ENCODE measurements at places on chromosomes 6 and 20.

DNA sequence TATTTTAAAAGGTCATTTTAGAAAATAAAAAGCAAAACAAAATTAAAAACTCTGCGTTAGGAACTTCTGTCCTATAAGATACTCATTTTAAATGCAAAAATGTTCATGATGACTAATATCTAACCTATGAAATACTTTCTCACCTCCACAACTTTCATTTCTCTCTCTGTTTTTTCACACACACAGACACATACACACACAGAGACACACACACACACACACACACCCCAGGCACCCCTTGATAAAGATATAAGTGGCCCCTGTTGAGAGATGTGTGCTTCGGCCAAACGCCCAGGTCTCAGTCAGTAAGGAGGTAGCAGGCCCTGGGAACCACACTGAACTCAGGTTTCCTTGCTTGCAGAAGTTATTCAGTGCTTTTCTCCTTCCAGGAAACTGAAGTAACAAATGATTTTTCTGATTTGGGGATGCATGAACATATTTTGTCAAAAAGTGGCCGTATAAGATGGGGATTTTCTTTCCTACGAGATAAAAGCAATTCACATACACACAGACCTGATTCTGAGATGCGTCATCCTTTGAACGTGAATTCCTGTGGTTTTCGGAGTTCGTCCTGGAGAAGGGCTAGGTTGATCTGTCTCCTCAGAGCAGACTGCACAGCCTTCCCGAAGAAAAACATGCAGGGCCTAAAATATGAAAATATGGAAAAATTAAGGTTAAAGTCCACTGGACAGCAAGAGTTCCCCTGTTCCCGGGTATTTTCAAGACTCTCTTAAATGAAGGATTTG is 306.8 kb upstream of the FOXQ1 start:
- DNase-seq = no peak

DNA sequence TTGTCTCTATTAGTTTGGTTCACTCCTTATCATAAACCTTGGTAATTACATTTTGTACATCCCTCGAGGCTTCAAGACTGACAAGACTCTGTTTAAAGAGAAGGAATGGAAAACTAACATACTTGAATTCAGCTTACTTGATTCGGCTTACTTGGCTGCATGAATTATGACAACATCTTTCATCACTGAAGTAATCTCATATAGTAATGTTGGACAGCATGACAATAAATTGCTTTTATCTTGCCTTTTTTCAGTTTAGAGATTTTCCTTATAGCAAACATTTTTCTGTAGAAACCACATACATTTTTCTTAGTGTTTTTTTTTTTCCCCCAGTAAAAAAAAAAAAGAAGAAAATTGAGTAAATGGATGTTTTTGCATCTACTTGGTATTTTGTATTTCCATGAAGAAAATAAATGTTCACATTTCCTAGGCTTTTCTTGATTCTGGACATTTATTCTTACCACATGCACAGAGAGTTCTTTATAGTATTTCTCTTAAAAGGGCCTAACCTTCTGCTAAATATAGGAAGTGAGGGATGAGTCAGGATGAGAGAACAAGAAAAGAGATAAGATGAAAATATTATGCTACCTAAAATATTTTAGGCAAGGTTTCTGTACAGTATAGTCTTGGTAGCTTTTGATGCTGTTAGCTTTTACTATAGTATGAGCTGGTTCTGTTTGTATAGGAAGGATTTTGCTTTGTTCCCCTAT is 101.0 kb upstream of the HDGFL1 start:
- DNase-seq = no peak

DNA sequence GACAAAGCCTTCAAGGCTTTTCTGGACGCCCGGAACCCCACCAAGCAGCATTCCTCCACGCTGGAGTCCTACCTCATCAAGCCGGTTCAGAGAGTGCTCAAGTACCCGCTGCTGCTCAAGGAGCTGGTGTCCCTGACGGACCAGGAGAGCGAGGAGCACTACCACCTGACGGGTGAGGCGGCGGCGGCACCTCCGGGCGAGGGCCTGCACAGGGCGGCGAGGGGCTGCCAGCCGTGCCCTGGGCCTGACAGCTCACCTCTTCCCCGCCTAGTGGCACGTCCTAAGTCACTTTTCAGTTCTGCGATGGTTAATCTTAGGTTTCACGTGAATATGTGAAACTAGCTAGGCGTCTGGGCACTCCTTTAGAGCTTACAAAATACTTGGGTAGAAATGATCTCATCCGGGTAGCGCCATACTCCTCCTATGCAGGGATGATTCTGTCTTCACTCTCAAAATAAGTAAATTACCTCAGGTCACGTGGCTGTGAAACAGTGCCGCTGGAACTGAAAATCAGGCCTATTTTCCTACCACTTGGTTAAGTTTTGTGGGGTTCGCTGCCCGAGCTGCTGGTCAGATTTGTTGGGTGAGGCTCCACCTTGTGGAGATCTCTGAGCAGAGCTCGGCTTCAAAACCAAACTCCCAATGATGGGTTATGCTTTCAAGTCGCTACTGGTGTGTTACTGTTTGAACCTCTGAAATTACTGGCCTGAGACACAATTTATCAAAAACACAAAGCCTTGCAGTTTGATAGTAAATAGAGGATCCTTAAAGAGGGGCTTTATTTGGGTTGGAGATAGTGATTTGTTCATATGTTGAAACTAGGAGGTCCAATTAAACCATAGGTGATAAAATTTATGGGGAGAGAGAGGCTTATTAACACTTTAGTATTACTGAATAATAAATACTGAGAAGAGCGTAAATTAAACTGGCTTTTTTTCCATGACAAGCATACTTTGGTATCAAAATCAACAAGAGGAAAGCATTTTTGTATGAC is 15.5 kb upstream of the CLDN20 start:
- peak; percentile 72 for DNase-seq

DNA sequence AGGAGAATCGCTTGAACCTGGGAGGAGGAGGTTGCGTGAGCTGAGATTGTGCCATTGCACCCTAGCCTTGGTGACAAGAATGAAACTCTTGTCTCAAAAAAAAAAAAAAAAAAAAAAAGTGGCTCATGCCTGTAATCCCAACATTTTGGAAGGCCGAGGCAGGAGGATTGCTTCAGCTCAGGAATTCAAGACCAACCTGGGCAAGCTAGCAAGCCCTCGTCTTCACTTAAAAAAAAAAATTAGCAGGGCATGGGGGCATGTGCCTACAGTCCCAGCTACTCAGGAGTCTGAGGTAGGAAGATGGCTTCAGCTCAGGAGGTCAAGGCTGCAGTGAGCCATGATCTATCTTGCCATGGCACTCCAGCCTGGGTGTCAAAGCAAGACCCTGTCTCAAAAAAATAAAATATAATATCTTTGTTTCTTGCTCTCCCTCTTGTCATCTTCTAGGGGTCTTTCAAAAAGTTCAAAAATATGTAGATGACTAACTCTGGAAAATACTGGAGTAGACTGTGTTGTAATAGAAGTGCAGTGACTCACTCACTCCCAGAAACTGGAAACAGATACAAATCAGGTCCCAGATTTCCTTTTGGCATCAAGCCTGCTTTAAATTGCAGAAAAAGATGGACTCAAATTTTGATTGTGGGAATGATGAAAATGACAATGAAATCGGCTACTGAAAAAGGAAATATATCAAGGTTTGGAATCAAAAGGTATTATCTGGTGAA is 2.8 kb upstream of the GINM1 start:
- no peak for DNase-seq

DNA sequence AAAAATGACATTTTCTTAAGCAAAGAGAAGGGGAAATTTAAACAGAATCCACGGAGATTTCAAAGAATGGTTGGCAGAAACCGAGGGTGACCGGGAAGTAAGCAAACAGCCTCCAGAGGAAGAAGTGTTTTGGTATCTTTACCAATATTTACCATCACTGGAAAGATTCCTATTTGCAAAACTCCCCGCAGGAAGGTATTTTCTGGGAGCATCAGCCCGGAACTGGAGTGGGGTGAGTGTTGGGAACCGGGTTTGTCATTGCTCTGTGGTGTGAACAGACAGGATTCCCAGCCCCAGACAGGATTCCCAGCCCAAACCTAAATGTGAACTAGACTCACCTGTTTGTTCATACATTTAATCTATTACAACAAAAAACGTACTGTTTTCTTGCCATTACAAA is 19.2 kb upstream of the DACT2 start:
- DNase-seq = no peak

- no peak for DNase-seq
Measured at GRCh38 chr20:44011251-44011940, 96.7 kb downstream of the TOX2 start.

GRCh38 chr20:36255445-36255844 is 19.2 kb downstream of the AAR2 start:
- DNase-seq = no peak

DNA sequence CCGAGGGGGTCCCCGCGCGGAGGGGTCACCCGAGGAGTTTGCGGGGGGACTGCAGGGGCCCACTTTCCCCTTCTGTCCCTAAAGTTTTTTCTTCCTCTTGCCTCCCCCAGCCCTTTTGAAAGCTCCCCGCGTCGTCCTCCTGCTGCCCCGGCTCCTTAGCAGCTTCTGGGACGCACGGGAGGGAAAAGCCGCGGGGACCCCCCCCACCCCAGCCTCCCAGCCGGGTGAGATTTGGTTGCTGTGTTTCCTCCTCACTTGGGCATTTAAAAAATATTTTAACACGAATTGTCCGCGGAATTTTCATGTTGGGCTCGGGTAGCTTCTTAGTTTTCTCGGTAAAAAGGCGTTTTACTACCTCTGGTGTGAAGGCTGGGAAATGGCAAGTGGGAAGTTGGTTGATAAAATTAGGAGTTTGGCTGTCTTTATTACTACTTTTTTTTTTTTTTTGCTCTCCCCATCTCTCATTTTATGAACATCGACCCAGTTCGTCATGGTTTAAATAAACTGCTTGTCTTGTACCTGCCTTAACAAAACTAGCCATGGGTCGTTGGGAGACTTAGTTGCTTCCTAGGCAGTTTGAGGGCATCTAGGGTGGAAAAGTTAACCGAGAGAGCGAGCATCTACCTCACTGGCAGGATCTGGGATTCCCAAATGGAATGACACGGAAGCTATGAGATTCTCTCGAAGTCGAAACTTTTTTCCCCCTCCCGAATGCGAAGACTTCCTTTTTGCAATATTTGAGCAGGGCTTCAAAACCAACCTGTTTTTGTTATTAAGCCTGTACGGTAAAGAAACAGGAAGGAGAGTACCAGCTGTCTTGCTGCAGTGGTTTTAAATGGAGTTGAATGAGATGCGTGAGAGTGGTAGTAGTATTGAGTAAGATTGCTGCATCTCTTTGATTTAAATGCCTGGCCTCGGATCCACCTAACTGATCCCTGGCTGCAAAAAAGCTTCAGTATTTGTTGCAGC is 868 bp downstream of the NCOA3 start:
- DNase-seq = peak; percentile 62

DNA sequence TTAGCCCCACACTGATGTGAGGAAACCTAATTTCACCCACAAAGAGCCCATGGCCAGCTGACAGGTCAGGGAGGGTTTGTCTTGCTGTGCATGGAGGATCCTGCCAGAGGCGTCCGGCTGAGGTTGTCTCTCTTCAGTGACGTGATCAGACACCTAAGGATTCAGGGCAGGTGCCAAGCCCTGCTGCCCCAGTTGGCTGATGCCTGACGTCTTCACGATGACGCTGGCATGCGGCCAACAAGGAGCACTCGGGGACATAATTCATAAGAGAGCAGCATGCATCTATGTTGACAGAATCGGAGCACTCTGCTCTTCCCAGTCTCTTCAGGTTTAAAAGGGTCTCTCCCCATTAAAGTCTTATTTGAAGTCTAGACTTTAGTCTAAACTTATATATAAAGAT is 47.8 kb downstream of the PSMB1 start:
- no peak for DNase-seq

GRCh38 chr20:57412347-57413029 is 21.3 kb downstream of the RBM38 start:
- DNase-seq = no peak

GRCh38 chr6:21185861-21186478 is 407.6 kb upstream of the SOX4 start:
- no peak for DNase-seq

DNA sequence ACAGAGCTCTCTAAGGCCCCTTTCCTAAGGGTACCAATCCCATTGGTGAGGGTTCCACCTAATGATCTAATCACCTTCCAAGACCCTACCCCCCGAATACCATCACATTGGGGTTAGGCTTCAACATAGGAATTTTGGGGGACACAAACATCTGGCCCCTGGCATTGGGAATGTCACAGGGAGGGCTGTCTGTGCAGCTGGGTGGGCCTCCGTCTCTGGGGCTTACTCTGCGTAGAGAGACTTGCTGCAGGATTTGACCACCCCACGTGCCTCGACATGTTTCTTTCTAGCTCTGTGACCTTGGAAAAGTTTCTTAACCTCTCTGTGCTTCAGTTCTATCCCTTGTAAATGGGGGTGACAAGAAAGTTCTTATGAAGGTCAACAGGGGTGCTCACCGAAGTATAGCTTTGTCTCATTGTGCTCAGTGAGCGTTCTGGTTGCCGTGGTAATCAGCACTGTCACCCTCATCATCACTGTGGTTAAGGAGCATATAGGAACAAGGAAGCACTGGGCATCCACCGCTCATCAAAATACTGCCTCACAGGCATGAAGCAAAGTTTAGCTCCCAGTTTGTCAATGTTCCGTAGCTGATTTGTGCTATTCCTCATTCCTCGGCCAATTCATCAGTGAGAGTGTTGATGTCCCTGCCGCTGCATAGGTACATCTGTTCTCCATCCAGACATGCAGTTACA is 152.8 kb downstream of the SYCP2 start:
- no peak for DNase-seq

DNA sequence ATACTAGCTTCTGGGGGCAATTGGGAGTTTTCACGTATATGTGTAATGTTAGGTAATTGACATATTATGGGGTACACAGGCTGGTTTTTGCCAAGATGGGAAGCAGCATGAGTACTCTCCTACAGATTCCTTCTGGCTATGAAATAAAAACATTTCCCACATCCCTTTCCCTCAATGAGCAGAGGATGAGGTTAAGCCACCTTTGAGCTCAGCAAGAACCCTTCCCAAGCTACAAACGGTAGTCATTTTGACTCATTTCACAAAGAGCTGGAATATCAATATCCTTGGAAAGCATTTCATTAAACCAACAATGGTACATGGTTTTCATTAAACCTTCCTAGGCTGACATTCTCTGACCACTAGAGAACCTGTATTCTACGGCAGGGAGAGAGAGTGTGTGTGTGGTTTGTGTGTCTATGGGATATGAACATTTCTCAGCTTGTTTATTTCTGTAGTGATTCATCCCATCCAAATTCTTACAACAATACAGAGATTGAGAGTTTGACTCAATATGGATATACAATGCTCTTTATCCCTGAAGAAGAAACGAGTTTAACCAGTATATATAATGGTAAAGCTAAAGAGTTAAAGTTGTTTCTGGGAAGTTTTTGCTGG is 119.5 kb downstream of the ARHGAP18 start:
- DNase-seq = no peak

- DNase-seq = no peak
Measured at GRCh38 chr6:152078001-152078400, 270.5 kb downstream of the ESR1 start.

DNA sequence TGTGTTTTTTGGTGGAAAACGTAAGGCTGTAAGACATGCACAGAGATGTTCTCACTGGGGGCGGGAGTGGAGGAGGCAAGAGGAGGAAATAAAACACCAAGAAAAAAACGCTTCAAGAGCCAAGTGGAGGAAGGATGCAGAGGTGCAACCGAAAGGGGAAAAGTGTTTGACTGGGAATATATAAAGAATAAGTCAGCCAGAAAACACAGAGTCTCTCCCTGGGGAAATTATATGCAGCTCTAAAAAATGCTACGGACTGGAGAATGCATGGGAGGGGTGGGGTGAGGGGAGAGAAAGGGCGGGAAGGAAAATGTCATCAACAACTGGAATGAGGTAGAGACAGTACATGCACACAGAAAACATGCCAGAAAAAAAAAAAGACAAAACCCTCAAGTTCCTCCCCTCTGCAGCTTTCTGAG is 133.5 kb downstream of the SCML4 start:
- DNase-seq = no peak
